ENCODE measurements at places on chromosomes 7 and 10.
A peak's percentile ranks its signal among the peaks of the same experiment; 100 is the strongest.

DNA sequence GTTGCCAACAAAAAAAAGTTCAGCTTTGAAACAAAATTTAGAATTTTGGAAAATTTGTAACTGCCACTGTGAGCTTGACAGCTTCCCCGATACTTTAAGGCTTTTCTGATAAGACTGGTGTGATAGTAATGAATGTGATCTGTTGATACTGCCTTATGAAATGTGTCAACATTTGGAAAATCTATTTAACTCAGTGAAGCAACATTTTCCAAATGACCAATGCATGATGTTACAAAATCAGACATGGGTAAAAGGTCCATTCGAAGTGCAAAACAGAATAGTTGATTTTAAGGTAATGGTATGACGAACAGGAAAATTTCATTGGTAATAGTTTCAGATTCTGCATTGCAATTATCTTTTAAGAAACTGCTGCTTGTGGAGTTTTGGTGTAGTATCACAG, 175.4 kb downstream of the SEM1 start:
- DNase-seq = no peak

GRCh38 chr7:140069298-140069949, 6.7 kb upstream of the PARP12 start:
- no peak for DNase-seq

DNA sequence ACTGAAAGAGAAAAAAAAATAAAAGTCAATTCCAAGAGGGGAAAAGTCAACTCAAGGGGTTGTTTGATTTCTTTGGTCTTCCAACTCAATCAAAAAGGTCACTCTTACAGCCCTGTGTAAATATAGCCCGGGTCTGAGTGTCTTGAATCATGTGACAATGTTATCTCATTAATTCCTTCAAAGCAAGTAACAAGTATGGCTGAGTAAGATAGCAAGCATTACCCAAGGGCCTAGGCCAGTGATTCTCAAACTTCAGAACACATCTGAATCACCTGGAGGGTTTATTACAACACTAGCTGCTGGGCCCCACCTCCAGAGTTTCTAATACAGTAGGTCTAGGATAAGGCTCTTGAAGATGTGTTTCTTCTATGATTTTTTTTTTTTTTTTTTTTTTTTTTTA, 125.0 kb downstream of the PRLHR start:
- DNase-seq = no peak

- DNase-seq = no peak
Measured at GRCh38 chr7:80357530-80357929, 154.3 kb downstream of the GNAT3 start.

GRCh38 chr10:95963202-95963990, 55.6 kb downstream of the CC2D2B start:
- no peak for DNase-seq

GRCh38 chr7:129724796-129725195, 113.3 kb downstream of the NRF1 start:
- DNase-seq = no peak

DNA sequence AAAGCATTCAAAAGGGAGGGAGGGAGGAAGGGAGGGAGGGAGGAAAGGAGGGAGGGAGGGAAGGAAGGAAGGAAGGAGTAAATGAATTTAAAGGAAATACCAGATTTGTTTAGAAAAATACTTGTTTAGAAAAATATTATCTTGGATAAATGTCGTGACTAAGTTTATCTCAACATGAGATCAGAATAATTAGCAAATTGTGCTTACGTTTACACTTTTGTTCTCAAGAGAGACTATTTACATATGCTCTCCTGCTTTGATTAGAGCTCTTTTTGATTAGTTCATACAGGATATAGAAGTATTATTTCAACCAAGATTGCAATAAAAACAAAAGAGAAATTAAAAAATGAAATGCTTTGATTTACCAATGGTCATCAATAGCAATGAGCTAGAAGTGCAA, 186.2 kb downstream of the HIBADH start:
- no peak for DNase-seq

DNA sequence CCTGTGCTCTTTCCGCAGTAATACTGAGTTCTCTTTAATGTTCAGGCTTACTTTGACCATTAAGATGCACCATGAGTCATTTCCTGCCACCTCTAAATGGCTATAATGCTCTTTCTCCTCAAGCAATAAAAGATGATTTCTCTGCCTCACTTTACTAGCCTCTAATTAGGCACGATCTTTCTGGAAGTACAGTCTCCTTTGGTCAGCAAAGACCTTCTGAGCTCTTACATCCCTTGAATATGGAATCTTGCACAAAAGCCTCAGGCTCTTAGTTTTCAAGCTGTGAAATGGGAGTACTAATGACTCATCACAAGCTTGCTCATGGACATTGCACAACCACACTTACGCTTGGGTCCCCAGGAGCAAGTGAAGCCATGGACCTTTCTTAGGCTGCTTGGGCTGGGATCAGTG, 85.9 kb downstream of the FRMD4A start:
- DNase-seq = no peak

DNA sequence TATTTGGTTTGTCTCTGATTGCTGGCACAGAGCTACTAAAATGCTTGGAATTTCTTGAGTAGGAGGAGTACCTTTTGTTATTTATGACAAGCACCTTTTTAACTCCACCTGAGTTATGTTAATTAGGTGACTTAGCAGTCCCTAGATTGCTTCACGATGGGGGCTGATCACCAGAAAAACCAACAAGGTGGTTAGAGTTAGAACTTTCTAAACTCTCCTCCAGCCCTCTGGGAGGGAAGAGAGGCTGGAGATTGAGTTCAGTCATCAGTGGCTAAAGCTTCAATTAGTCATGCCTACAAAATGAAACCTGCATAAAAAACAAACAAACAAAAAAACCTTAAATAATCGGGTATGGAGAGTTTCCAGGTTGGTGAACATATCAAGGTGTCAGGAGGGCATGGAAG, 23.6 kb upstream of the ING3 start:
- no peak for DNase-seq

DNA sequence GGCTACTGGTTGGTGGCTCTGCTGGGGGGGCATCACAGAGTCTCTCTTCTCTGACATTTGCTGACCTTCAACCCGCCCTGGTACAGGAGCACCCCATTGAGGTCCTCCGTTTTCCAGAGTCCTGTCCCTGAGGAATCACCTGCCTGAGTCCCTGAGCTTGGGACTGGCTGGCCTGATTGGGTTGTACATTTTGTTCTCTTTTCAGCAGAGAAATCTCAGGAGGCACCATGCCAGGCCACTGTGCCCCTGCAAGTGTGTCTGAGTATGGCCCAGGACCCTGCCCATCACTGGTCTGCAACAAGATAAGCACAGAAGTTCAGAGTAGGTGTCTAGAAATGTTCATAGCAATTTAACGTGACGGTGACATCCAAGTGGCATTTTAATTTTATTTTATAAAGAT, 131.2 kb downstream of the CUX1 start:
- no peak for DNase-seq

GRCh38 chr10:3509355-3509754, 275.7 kb downstream of the KLF6 start:
- DNase-seq = no peak

- DNase-seq = no peak
Measured at GRCh38 chr7:139509535-139509934, 13.9 kb upstream of the CLEC2L start.

- no peak for DNase-seq
Measured at GRCh38 chr10:100978121-100978900, 9.0 kb downstream of the MRPL43 start.

DNA sequence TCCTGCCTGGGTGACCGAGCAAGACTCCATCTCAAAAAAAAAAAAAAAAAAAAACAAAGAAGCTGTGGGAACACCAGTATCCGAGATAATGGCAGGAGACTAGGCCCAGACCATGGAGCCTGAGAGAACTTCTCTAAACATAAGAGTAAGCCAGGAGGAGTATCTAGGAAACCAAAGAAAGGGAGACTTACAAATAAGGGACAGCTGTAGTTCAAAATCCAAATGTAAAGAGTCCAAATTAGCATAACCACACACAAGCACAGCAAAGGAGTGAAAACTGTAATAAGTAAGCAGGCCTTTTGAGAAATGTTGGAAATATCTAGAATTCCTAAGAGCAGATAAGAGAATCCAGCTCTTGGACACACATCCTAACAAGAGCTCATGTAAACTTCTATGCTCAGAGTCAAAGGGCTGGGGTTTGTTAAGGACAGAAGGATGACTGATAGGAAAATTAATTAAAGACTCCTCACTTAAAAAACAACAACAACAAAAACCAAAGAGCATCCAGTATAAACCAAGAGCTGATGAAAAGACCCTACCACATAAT, 15.8 kb downstream of the ZNF25 start:
- DNase-seq = no peak

- no peak for DNase-seq
Measured at GRCh38 chr7:139043823-139044812, 8.3 kb upstream of the ZC3HAV1L start.

DNA sequence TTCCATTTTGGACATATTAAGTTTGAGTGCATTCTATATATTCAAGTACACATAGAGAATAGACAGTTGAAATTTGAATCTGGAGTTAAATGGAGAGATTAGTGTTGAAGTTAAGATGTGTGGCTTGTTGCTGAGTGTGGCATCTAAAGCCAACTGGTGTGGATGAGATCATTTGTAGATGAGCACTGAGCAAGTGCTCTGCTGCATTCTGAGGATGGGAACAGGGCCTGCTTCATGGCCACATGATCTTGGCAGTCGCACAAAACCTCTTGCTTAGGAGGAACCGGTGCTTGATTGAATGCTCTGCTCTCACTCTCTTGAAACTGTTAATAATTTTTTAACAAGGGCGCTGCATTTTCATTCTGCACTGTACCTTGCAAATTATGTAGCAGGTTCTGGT, 62.0 kb downstream of the EPDR1 start:
- DNase-seq = no peak

DNA sequence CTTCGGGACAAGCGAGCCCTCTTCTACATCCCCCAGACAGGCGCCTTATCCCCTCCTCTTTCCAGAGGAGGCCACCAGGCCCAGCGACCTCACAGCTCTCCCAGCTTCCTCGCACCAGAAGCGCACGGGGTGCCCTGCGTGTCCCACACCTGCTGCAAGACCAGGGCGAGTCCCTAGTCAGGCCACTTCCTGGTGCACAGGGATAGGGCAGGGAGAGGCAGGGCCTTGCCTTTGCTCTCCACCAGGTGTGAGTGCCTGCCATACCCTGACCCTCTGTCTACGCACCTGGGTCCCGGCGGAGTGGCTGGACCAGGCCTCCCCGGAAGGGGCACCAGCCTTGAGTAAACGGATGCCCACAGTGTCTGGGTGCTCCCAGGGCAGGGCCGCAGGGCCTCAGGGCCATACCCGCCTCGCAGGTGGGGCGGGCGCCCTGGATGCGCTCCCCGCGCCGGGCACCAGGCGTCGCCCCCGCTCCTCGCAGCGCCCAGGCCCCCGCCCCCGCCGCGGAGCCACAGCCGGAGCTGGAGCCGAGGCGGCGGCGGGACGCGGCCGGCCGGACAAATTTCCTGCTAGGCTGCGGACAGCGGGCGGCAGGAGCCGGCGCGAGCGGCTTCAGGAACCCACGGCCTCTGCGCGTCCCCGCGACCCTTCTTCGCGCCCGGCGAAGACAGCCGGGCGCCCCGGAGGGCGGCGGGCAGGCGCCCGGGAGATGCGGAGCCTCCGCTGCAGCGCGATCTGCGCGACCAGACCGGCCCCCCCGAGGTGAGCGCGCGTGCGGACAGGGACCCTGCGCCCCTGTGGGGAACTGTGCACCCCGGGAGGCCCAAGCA, at the start of gene PTPRE:
Gene PTPRE (plus strand): TSS at position 556 of the 830 bp plus-strand sequence. CDS start 133,779 bp downstream, outside the sequence.
- no peak for DNase-seq

- no peak for DNase-seq
Measured at GRCh38 chr10:72340510-72341261, 14.0 kb downstream of the DNAJB12 start.

DNA sequence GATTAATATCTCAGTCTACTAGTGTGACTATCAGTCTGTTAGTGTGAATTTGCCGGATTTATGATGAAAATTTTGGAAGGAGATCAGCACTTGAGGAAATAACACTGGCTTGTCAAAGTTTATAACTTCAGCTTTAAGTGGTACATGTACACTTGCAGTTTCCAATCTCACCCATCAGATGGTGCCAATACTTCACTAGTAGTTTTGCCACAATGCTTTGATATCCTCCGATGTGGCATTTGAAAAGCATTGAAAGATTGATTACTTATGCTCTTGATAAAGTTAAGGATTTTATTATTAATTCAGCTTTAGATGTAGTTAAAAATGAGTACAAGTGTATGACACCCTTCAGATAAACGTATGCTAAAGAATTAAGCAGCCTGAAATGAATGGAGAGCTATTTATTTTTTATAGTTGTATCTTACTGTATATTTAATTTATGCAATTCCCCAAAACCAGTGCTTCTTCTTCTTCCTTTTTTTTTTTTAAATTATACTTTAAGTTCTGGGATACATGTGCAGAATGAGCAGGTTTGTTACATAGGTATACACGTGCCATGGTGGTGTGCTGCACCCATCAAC, 98.2 kb downstream of the ANLN start:
- peak; percentile 63 for DNase-seq

DNA sequence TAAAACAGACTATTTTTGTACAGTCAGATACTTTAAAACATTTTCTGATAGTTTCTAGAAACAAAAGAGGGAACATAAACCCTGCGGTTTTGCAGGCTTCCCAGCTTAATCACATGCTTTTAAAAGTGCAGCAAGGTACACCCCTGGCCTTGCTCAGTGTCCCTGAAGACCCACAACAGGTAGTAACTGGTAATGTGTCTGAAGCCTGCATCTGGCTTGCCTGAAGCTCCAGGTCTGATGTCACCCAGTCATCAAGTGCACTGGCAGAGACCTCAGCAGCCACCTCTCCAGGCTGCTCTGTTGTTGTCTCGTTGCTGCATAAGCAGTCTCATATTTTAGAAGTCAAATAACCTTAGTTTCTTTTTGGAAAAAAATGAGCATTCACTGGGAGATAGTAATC, 376.1 kb upstream of the MTPN start:
- DNase-seq = peak; percentile 1

- no peak for DNase-seq
Measured at GRCh38 chr10:98638920-98639319, 192.2 kb upstream of the HPS1 start.

DNA sequence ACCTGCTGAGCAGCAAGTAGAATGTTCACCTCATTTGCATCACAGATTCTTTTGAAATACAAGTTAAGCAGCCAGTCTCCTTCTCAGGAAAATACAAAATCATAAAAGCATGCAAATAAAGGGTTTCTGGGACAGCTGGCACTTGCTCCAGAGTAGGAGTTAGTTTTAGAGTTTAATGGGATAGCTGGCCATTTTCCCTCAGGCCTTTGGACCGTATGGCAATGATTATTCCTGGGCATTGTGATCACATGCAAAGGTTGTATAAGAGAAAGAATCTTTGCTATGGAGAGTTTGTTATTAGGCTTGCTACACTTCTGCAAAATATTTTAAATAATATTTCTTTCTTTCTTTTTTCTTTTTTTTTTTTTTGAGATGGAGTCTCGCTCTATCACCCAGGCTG, 240.8 kb downstream of the CDK14 start:
- no peak for DNase-seq

DNA sequence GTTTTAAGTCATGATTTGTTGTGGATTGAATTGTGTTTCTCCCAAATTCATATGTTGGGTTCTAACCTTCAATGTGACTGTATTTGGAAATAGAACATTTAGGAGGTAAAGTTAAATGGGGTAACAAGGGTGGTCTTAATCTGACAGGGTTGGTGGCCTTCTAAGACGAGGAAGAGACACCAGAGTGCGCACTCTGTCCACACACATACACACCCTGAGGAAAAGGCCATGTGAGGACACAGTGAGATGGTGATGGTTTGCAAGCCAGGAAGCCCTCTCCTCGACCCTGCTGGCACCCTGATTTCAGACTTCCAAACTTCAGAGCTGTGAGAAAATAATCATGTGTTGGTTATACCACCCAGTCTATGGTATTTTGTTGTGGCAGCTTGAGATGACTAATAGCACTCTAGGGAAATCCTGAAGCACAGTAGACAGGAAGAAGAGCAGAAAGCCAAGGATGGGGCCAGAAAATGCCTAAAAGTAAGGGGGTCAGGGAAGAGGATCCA, 28.0 kb upstream of the SEM1 start:
- DNase-seq = no peak
